ENCODE measurements at places on chromosomes 16 and 17. TPM values are rescaled to one million over a fixed set of nuclear protein-coding genes. Genes with fewer than 3 reads are reported as not detected.

HOXB9 gene
- not detected for total RNA-seq

TPPP3 gene
- 1.4 TPM for total RNA-seq

DNA sequence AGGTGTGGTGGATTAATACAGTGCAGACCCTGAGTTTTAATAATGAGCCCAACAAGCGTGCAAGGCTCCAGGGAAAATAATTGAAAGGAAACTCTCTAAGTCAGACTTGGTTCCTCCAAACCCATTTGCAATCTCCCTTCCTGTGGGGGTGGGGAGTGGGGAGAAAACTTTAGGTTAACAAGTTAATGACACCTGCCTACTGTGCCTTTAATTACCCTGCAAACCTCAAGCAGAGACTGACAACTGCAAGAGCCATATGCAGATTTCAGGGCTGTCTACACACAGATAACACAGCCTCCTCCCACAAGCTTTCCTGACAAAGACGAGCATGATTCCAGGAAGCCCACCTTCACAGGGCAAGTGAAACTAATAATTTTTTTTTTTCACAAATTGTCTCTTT is 359.3 kb downstream of the HS3ST4 start:
- H3K27me3 ChIP-seq = no peaks in the 10 kb centered on the region
- DNase-seq = no peak
- no peak overlapping the region for H3K27ac ChIP-seq
- no peak overlapping the region for H3K4me3 ChIP-seq
- no peaks in the 10 kb centered on the region for H3K4me1 ChIP-seq

DNA sequence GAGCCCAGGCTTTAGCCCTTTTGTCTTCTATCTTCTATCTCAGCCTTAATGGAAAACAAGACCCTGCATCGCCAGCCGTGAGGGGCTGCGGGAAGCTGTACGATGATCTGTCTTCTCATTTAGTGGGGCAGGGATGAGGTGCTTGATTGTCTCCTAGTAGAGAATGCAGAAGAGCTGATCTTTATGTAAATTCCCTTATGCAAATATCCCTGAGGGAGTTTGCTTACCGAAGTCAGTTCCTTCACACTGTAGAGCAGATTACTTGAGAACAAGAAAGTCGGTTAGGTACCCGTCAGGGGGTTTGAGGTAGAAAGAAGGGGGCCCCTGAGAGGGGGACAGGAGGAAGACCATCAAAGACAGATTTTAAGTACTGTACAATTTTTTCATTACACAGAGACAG is 66.2 kb downstream of the IRF8 start:
- H3K4me3 ChIP-seq = no peak overlapping the region
- H3K4me1 ChIP-seq = peaks cover 15% of the 10 kb centered on the region
- peaks cover 36% of the 10 kb centered on the region for H3K27me3 ChIP-seq
- no peak overlapping the region for H3K27ac ChIP-seq
- H3K36me3 ChIP-seq = no peaks in the 10 kb centered on the region
- DNase-seq = no peak

C17orf113 gene
- 1.6 TPM for total RNA-seq

DNA sequence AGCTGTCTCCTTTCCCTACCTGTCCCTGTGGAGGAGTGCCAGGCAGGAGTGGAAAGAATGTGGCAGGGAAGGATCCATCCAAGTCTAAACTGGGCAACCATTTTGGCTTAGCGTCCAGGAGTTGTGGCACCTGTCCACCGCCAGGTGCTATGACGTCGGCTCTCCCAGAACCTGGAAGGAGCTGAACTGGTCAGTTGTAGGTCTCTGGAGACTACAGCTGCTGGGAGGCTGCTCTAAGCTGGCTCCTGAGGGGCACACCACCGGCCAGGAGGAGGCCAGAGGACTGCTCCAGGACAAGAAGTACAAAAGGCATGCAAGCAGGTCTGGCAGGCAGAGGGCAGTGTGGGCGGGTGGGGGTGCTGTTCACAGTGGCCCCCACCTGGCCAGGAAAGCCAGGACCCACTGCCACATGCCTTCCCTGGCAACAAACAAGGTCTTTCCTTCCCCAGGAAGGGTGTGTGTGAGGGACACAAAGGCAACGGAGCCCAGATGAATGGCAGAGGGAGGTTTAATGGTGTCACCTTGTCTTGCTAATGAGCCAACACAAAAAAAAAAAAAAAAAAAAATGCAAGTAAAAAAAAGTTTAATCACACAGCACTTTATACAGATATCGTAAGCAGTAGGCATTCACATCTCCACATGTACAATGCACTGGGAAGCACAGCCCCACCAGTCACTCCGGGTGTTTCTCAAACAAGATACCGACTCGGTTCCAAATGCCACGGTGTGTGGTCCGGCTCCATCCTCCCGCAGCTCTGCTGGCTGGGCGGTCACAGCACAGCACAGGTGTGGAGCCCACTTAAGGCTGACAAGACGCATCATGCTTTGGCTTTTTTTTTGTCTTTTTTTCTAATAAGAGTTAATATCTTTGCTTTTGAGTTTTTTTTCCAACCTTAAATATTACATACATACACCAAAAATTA is 4.8 kb downstream of the SPHK1 start:
- H3K4me3 ChIP-seq = no peak overlapping the region
- peaks cover 10% of the 10 kb centered on the region for H3K4me1 ChIP-seq
- no peak for DNase-seq
- peaks cover 13% of the 10 kb centered on the region for H3K36me3 ChIP-seq

TMEM235 gene
- total RNA-seq = not detected

GRCh38 chr16:2713523-2713922 is 6.5 kb downstream of the PRSS27 start:
- H3K27ac ChIP-seq = no peak overlapping the region
- H3K4me3 ChIP-seq = no peak overlapping the region
- DNase-seq = no peak
- no peaks in the 10 kb centered on the region for H3K27me3 ChIP-seq
- no peaks in the 10 kb centered on the region for H3K36me3 ChIP-seq

CCL22 gene
- total RNA-seq = not detected

DNA sequence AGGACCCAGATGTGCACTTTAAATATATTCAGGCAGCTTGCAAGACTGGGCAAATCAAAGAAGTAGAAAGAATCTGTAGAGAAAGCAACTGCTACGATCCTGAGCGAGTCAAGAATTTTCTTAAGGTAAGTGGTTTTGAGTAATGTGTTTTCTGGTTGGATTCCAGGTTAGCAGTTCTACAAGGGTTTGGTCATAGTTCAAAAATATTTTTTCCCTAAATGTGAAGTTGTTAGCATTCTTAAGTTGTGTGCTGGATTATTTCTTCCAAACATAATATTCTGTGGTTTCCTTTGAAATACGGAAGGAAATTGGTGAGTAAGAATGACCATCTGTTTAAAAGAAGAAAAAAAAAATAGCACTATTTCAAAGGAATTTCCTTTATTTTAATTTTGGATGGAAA is 38.4 kb downstream of the PTRH2 start:
- no peak for DNase-seq
- peaks cover 54% of the 10 kb centered on the region for H3K36me3 ChIP-seq
- H3K27me3 ChIP-seq = no peaks in the 10 kb centered on the region
- peaks cover 27% of the 10 kb centered on the region for H3K4me1 ChIP-seq
- peak overlapping the region; percentile 14 for H3K4me3 ChIP-seq
- H3K27ac ChIP-seq = peak overlapping the region; percentile 64

DNA sequence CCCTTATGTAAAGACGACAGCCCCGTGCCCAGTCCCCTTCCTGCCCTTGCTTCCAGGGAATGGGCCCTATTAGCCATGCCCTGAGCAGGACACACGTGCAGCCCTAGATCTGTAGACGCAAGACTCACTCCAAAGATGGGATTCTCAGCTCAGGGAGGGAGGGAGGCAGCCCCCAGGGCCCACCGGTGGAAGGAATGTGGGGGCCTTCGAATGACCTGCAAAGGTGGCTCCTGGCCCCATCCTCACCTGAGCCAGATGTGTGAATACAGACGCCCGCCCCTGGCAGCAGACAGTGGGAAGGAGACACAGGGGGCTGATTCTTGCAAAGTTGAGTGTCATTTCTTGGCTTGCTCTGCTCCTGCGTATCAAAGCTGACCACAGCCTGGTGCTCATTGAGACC is 47.8 kb downstream of the LITAF start:
- H3K4me3 ChIP-seq = no peak overlapping the region
- H3K4me1 ChIP-seq = peaks cover 10% of the 10 kb centered on the region
- no peak for DNase-seq
- H3K27me3 ChIP-seq = no peaks in the 10 kb centered on the region

- DNase-seq = no peak
- no peak overlapping the region for H3K27ac ChIP-seq
- H3K36me3 ChIP-seq = no peaks in the 10 kb centered on the region
- peaks cover 10% of the 10 kb centered on the region for H3K4me1 ChIP-seq
These were observed 26.1 kb downstream of the CDH1 start for GRCh38 chr16:68762996-68763756.

BEAN1 gene
- 0.97 TPM for total RNA-seq

GRCh38 chr17:55304171-55304859 is 39.6 kb downstream of the HLF start:
- H3K36me3 ChIP-seq = no peaks in the 10 kb centered on the region
- no peaks in the 10 kb centered on the region for H3K4me1 ChIP-seq
- DNase-seq = peak; percentile 34
- no peak overlapping the region for H3K27ac ChIP-seq
- peaks cover 8% of the 10 kb centered on the region for H3K27me3 ChIP-seq

NHLRC4 gene
- 0.57 TPM for total RNA-seq

DNA sequence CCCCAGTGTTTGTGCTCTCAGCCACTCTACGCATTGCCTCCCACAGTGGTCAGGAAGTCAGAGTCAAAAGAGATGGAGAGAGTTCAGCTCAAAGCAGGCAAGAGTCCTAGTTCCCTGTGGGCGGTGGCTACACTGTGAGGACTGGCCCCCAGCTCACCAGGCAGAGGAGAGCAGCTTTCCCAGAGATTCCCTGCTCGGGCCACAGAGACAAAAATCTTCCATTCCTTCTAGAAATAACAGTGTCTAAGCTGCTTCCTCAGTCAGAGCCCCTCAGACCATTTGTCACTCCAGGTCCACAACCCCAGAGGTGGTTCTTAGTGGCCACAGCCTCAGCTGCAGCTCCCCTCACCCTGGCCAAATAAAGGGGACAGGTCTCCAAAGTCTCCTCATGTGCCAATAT is 263.0 kb upstream of the RPL38 start:
- no peaks in the 10 kb centered on the region for H3K27me3 ChIP-seq
- peak; percentile 65 for DNase-seq
- no peak overlapping the region for H3K27ac ChIP-seq
- H3K4me1 ChIP-seq = no peaks in the 10 kb centered on the region
- H3K4me3 ChIP-seq = no peak overlapping the region

DNA sequence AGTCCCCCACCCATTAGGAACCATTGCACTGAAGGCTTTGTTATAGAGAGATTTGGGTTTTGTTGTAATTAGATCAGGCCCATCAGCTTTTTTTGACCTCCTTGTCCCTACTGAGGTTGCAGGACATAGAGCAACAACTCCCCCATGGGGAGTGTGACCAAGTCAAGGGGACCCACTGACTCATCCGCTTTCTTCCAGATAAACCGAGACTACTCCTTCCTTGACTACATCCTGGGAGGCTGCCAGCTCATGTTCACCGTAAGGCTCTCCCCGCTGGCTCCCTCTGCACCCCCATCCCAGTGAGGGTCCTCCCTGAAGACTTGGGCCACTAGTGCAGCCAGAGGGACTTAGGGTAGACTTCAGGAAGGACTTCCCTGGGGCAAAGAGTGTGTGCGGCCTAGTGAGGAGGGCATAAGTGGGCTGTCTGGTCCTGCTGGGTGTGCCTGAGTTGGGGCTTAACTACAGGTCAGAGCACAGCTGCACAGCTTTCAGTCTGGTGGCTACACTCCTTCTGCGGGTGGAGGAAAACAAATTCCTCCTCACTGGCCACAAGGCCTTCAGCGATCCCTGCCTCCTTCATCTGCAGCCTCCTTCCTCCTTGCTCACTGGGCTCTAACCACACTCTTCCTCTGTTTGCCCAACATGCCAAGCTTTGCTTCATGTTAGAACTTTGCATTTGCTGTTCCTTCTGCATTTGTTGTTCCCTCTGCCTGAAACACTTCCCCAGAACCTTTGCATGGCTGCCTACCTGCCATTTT is 31.0 kb downstream of the CPNE2 start:
- H3K27me3 ChIP-seq = no peaks in the 10 kb centered on the region
- no peak for DNase-seq
- H3K27ac ChIP-seq = no peak overlapping the region
- peaks cover 18% of the 10 kb centered on the region for H3K36me3 ChIP-seq
- no peaks in the 10 kb centered on the region for H3K4me1 ChIP-seq

- H3K4me3 ChIP-seq = peak overlapping the region; percentile 5
- no peak for DNase-seq
- peaks cover 23% of the 10 kb centered on the region for H3K36me3 ChIP-seq
- peak overlapping the region; percentile 64 for H3K27ac ChIP-seq
- no peaks in the 10 kb centered on the region for H3K27me3 ChIP-seq
These were observed 10.0 kb downstream of the ATP5PD start for GRCh38 chr17:75036643-75037268.

DNA sequence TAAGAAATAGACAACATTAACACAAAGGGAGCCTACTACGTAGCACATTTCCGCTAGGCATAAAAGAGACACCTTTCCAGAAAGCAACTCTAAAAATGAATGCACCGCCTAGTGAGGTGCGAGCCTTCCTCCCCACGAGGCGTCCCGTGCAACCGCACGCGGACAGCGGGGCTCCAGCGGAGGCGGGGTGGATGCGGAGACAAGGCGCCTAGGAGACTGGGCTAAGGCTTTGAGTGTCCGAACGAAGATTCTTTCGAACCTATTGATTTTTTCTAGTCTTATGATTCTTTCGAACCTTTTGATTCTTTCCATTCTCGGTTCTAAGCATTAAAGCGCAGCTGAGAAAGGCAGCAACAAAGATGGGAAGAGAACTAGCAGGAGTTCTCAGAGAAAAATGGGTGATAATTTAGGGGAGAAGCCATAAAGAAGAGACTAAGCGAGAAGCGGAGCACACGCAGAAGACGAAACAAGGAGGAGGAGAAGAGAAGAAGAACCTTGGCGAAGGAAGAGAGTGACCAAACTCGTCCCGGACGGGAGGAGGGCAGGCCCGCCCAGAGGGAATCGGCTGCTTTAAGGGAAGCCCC is 394 bp upstream of the CPD start:
- H3K36me3 ChIP-seq = no peaks in the 10 kb centered on the region
- H3K4me1 ChIP-seq = peaks cover 49% of the 10 kb centered on the region
- peak overlapping the region; percentile 93 for H3K27ac ChIP-seq
- peaks cover 11% of the 10 kb centered on the region for H3K27me3 ChIP-seq
- H3K4me3 ChIP-seq = peak overlapping the region; percentile 88

GRCh38 chr16:29844575-29845331 is 18.3 kb downstream of the CDIPT start:
- H3K27ac ChIP-seq = no peak overlapping the region
- H3K4me1 ChIP-seq = no peaks in the 10 kb centered on the region
- H3K27me3 ChIP-seq = no peaks in the 10 kb centered on the region
- no peak overlapping the region for H3K4me3 ChIP-seq
- H3K36me3 ChIP-seq = peaks cover 39% of the 10 kb centered on the region

CLEC18A gene
- total RNA-seq = 1.1 TPM

- no peak overlapping the region for H3K4me3 ChIP-seq
- H3K36me3 ChIP-seq = peaks cover 5% of the 10 kb centered on the region
- peaks cover 36% of the 10 kb centered on the region for H3K4me1 ChIP-seq
- no peak for DNase-seq
These were observed 28.0 kb downstream of the ZNF423 start for GRCh38 chr16:49827805-49828438.

DNA sequence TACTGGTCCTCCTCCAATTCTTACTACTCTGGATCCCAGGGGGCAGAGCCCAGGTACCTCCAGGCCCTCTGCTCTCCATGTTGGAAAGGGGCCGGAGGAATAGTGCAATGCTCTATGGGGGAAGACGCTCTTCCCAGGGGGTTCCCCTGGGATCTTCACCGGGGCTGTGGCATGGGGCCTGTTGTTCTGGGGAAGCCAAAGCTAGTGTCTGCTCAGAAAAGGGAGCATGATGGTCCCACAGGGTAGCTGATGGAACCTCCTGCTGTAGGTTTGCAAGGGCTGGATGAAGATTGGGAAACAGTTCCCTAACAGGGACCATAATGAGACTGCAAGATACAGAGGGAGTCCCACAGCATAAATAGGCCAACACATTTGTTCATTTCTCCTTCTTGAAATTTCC is 114.7 kb downstream of the IRX5 start:
- H3K4me3 ChIP-seq = no peak overlapping the region
- no peaks in the 10 kb centered on the region for H3K27me3 ChIP-seq
- H3K36me3 ChIP-seq = no peaks in the 10 kb centered on the region
- DNase-seq = no peak
- no peaks in the 10 kb centered on the region for H3K4me1 ChIP-seq

Data from osteocyte (in vitro differentiated cells).